ENCODE measurements at places on chromosomes 2 and 18. TPM values are rescaled to one million over a fixed set of nuclear protein-coding genes. Genes with fewer than 3 reads are reported as not detected.

- H3K27me3 ChIP-seq: no peaks in the 10 kb centered on the region
- H3K4me3 ChIP-seq: no peak overlapping the region
These were observed 4.9 kb downstream of the CCT7 start for GRCh38 chr2:73238976-73239375.

DNA sequence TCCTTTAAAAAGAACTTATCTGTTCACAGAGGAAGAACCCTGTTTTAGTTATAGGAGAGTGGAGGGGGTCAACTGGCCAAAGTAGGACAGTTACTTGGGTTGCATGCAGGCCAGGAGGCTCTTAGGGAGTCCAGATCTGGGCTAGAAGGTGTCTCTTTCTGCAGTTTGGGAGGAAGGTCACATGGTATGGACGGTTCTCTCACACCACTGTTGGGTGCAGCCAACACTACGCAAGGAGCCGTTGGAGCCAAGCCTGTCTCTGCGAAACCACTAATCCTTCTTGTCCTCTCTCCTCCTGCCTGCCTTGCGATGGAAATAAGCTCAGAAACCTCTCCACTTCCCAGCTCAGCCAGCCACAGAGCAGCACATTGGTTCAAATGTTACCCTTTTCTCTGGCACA, 105.9 kb upstream of the TGFA start:
- no peaks in the 10 kb centered on the region for H3K36me3 ChIP-seq
- H3K4me1 ChIP-seq: peaks cover 13% of the 10 kb centered on the region
- H3K4me3 ChIP-seq: no peak overlapping the region

- H3K4me1 ChIP-seq: no peaks in the 10 kb centered on the region
- H3K36me3 ChIP-seq: no peaks in the 10 kb centered on the region
- ATAC-seq: no peak
- H3K27ac ChIP-seq: no peak within 1 kb of the TSS
- H3K27me3 ChIP-seq: peaks cover 33% of the 10 kb centered on the region
- no peak within 1 kb of the TSS for H3K4me3 ChIP-seq
These were observed at the start of gene LRATD1 for GRCh38 chr2:14632133-14632936. Gene LRATD1 (plus strand): TSS chr2:14632717. CDS start chr2:14633980, 1,263 bp downstream.

DNA sequence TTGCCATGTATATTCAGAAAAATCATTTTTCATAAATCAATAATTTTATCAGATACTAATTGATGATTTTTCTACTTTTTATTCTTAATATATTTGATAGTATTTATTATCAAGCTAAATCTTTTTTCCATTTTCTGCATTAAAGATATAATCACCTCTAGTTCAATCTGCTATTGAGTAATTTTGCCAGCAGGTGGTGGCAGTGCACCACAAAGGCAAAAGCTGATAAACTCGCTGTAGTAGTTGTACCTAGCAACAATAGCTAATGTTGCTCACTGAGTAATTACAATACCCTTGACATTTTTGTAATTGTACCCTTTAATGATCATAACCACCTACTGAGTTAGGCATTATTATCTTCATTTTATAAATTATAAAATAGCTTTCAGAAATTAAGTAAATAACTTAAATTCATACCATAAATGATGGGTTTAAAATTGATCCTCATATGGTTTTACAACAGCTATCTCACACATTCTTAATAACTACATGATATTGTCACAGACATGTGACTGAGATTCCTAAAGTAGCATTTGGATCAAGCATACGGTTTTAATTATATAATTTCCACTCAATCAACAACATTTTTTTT, 52.0 kb upstream of the CALCRL start:
- ATAC-seq: no peak
- peaks cover 5% of the 10 kb centered on the region for H3K27me3 ChIP-seq
- no peak overlapping the region for H3K27ac ChIP-seq
- H3K4me1 ChIP-seq: no peaks in the 10 kb centered on the region
- H3K36me3 ChIP-seq: no peaks in the 10 kb centered on the region

- H3K36me3 ChIP-seq: no peaks in the 10 kb centered on the region
- peaks cover 7% of the 10 kb centered on the region for H3K4me1 ChIP-seq
- H3K4me3 ChIP-seq: no peak overlapping the region
- no peak overlapping the region for H3K27ac ChIP-seq
- no peak for ATAC-seq
These were observed 140.7 kb downstream of the LDLRAD4 start for GRCh38 chr18:13359210-13359609.

The FMNL2 gene
- 1.1 TPM for total RNA-seq

GRCh38 chr2:136247204-136247950, 129.4 kb upstream of the CXCR4 start:
- H3K4me1 ChIP-seq: peaks cover 16% of the 10 kb centered on the region
- H3K4me3 ChIP-seq: no peak overlapping the region
- peak; percentile 53 for ATAC-seq
- no peaks in the 10 kb centered on the region for H3K27me3 ChIP-seq
- peak overlapping the region; percentile 41 for H3K27ac ChIP-seq
- H3K36me3 ChIP-seq: no peaks in the 10 kb centered on the region

GRCh38 chr2:102110171-102110570, 32.4 kb upstream of the IL1R1 start:
- H3K36me3 ChIP-seq: peaks cover 92% of the 10 kb centered on the region
- peak overlapping the region; percentile 90 for H3K4me3 ChIP-seq
- H3K27me3 ChIP-seq: no peaks in the 10 kb centered on the region
- peaks cover 61% of the 10 kb centered on the region for H3K4me1 ChIP-seq
- H3K27ac ChIP-seq: no peak overlapping the region

DNA sequence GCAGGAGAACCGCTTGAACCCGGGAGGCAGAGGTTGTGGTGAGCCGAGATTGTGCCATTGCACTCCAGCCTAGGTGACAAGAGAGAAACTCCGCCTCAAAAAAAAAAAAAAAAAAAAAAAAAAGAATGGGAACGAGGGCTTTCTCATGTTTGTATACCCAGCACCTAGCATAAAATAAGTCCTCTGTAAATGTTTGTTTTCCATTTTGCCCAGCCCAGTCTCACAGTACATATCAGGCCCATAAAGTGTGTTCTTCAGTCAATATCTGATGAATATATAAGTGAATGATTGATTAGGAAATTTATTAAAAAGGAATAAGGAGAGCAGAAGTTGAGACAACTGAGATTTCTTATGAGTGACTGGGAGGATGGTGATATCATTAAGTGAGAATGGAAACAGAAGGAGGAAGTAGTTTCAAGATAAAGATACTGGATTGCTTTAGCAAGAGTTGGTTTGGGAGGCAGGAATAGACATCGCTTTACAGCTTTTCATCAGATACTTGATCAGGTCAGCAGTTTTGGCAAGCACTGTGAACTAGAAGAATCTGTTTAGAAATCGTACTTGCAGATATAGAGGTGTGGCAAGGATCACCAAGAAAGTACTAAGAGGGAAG, 327.5 kb downstream of the KIAA1328 start:
- no peak overlapping the region for H3K4me3 ChIP-seq
- H3K27me3 ChIP-seq: no peaks in the 10 kb centered on the region
- no peaks in the 10 kb centered on the region for H3K36me3 ChIP-seq
- no peaks in the 10 kb centered on the region for H3K4me1 ChIP-seq

The SPC25 gene
- 32.8 TPM for total RNA-seq

The PLEK gene
- 2.7 TPM for total RNA-seq

The DCDC2C gene
- not detected for total RNA-seq

- H3K4me1 ChIP-seq: peaks cover 6% of the 10 kb centered on the region
- H3K4me3 ChIP-seq: no peak overlapping the region
- H3K36me3 ChIP-seq: peaks cover 5% of the 10 kb centered on the region
- H3K27ac ChIP-seq: no peak overlapping the region
These were observed 200.0 kb downstream of the ZNF407 start for GRCh38 chr18:74797577-74798151.

The CHRND gene
- not detected for total RNA-seq

DNA sequence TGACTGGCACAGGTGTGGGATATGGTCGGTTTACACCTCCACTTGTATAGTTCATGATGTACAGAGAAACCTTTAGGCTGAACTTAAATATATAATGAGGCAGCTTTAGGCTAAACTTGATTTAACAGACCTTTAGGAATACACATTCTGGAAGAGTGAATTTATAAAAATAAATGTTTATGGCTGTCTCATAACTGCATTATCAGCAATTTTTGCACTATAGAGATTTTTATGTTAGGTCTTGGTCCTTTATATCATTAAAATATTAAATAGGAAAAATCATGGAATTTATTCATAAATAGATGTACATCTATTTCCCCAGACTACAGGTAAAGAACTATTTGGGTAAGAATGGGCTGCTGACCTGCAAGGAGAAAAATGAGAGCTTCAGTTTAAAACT, 19.8 kb downstream of the RAB27B start:
- H3K36me3 ChIP-seq: no peaks in the 10 kb centered on the region
- ATAC-seq: no peak
- H3K4me3 ChIP-seq: no peak overlapping the region
- no peaks in the 10 kb centered on the region for H3K27me3 ChIP-seq

- H3K4me1 ChIP-seq: no peaks in the 10 kb centered on the region
- no peaks in the 10 kb centered on the region for H3K36me3 ChIP-seq
- H3K27ac ChIP-seq: no peak overlapping the region
- no peak for ATAC-seq
- no peak overlapping the region for H3K4me3 ChIP-seq
- H3K27me3 ChIP-seq: no peaks in the 10 kb centered on the region
These were observed 10.6 kb upstream of the SLC39A10 start for GRCh38 chr2:195646424-195646823.

GRCh38 chr2:183040604-183041003, 2.3 kb upstream of the NCKAP1 start:
- H3K4me1 ChIP-seq: peaks cover 13% of the 10 kb centered on the region
- H3K4me3 ChIP-seq: no peak overlapping the region
- no peaks in the 10 kb centered on the region for H3K36me3 ChIP-seq
- ATAC-seq: no peak
- H3K27ac ChIP-seq: no peak overlapping the region

DNA sequence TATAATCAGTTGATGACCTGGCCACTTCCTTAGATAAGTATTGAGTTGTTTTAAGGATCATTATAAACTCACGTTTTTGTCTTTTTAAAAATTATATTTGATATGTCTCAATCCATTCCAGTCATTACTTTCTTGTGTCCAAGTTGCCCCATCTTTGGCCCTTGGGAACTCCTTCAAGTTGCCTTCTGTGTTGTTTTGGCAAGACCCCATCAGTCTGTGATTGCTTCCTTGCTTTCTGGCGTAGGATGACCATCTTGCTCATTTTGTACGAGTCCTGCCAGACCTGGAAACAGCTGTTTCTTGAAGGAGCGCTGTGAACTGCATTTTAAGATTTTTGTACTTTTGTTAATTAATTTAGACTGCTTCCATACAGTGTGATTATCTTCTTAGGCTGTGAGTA, 68.9 kb upstream of the ITM2C start:
- no peak for ATAC-seq
- no peak overlapping the region for H3K27ac ChIP-seq
- H3K36me3 ChIP-seq: peaks cover 67% of the 10 kb centered on the region
- H3K27me3 ChIP-seq: no peaks in the 10 kb centered on the region
- H3K4me3 ChIP-seq: no peak overlapping the region

The DTNA gene
- 0.11 TPM for total RNA-seq

- peaks cover 86% of the 10 kb centered on the region for H3K4me1 ChIP-seq
- H3K4me3 ChIP-seq: peak overlapping the region; percentile 52
- H3K27me3 ChIP-seq: no peaks in the 10 kb centered on the region
- peak overlapping the region; percentile 81 for H3K27ac ChIP-seq
These were observed 21.4 kb upstream of the MGAT5 start for GRCh38 chr2:134232461-134232860.

The TEKT4 gene
- total RNA-seq: not detected

The PRSS56 gene
- not detected for total RNA-seq

- ATAC-seq: no peak
- no peaks in the 10 kb centered on the region for H3K4me1 ChIP-seq
- no peaks in the 10 kb centered on the region for H3K36me3 ChIP-seq
- no peak overlapping the region for H3K4me3 ChIP-seq
These were observed 268.6 kb downstream of the EIPR1 start for GRCh38 chr2:3108710-3109702.

DNA sequence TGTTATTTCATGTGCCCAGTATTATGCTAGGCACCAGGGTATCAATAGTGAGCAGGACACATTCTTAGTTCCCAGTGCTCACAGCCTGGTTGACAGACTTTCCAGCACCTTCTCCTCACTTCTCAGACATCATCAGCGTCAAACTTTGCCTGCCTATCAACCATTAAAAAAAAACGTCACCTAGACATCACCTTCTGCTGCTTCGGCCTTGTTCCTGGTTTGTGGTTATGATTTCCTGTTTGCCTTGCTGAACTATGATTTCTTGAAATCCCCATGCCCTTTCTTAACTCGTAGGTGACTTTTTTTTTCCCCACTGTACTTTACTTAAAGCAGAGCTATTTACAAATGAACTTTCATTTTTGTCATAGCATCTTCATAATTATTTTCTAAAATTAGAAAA, 60.4 kb upstream of the NABP1 start:
- H3K4me3 ChIP-seq: peak overlapping the region; percentile 60
- no peaks in the 10 kb centered on the region for H3K36me3 ChIP-seq
- ATAC-seq: peak; percentile 83
- H3K27ac ChIP-seq: peak overlapping the region; percentile 91
- no peaks in the 10 kb centered on the region for H3K27me3 ChIP-seq

The RAD51AP2 gene
- not detected for total RNA-seq

- no peak overlapping the region for H3K27ac ChIP-seq
- H3K36me3 ChIP-seq: no peaks in the 10 kb centered on the region
- H3K27me3 ChIP-seq: peaks cover 3% of the 10 kb centered on the region
- no peaks in the 10 kb centered on the region for H3K4me1 ChIP-seq
- no peak overlapping the region for H3K4me3 ChIP-seq
- ATAC-seq: no peak
These were observed 69.2 kb downstream of the KCNF1 start for GRCh38 chr2:10980886-10981425.

DNA sequence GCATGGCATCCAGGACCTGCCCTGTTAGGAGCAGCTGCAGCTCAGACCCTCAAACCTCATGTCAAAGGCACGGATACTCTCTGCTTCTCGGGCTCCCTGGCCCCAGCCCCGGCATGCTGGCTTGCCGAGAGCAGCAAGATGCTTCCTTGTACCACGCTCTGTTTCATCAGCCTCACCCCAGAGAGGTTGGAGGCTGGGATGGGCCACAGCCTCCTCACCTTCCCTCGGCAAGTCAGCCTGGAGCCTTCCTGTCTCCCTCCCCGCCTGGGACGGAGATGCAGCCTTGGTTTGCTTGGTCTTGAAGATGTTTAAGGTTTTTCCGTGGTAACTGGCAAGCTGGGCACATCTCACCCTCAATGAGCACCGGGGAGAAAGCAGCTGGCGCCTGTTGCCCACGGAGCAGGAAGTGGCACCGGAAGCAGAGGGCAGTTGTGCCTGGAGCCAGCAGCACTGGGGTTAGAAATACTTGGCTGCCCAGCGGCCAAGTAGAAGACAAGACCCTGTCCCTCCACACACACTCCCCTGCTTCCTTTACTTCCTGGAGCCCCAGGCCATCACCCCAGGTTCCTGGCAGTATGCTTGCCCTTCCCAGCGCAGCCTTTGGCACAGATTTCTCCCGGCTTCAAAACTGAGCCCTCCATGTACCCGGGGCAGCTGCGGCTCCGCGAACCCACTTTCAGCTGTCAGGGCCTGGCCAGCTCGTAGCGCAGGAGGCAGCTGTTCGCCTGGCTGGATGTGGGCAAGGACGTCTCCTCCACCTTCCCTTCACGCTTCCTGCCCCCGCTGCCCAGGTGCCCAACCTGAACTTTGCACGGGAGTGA, 17.4 kb downstream of the FBLN7 start:
- H3K4me1 ChIP-seq: peaks cover 20% of the 10 kb centered on the region
- no peaks in the 10 kb centered on the region for H3K36me3 ChIP-seq
- H3K4me3 ChIP-seq: peak overlapping the region; percentile 84
- H3K27ac ChIP-seq: peak overlapping the region; percentile 92
- no peaks in the 10 kb centered on the region for H3K27me3 ChIP-seq
- peak; percentile 55 for ATAC-seq

The TMEM178A gene
- total RNA-seq: 0.42 TPM

Data from activated T-helper 17 cell treated with anti-CD3 and anti-CD28 coated beads, Interleukin-2, amount 50 U/mL, for 72 hours (primary cell).